ENCODE measurements at places on chromosomes 3 and 15.
A peak's percentile ranks its signal among the peaks of the same experiment; 100 is the strongest.

DNA sequence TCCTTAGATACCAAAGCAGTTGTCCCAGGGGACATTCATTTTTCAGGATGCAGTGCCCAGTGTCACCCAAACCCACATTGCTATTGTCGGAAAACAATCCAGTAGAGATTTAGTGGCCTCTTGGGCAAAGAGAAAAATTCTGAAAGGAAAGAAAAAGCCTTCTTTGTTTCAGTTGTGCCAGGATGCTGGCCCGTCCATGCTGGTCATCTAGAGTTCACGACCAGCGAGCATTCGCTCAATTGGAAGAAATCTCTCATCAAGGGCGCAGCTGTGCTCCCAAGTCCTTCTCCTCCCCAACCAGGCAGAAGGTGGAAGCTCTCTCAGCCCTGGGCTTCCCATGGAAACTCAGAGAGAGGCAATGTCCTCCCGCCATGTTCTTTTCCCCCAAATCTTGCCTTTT, 123.7 kb downstream of the MTHFS start:
- no peak for DNase-seq

DNA sequence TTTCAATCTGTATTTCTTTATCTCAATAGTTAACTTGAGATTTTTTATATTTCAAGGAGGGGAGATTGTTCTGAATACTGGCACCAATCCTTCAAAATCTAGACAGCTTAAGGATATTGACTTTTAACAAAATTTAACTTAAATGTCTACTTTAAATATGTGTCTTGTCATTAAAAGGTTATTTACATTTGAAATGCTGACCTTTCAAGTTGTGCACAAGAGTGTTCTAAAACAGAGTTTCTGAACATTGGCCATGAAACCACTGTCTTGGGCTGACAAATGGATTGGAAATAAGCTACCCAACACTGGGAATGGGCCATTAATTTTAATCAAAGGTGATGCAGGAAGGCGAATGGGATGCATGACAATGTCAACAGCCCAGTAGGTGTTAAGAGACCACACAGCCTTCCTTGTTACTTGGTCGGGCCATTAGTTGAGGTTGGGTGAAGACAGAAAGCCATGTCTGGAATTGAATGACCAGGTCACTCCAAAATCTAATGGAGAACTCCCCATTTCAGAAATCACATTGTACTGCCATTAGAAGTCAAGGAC, 128.5 kb downstream of the CDIN1 start:
- no peak for DNase-seq

DNA sequence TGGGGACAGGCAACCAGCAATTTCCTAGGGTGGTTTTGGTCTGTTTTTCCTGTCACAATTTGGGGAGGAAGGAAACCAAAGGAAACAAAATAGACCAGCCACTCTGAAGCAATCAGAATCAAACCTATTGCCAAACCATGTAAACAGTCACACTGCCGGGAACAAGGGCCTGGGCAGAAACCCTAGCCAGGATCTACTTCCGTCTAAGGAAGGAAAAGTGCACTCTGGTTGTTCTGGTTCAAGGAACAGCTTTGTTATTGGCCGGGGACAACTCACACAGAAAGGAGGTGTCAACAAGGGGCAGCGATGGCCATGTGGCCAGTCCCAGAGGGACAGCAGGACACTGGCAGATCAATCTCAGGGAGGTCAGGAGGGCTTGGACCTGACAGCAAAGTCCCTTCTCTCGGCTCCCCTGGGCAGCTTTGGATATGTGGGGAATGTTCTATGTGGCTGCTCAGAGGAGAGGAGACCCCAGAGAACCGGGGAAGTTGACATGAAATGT, 17.5 kb upstream of the RAD18 start:
- DNase-seq: no peak

DNA sequence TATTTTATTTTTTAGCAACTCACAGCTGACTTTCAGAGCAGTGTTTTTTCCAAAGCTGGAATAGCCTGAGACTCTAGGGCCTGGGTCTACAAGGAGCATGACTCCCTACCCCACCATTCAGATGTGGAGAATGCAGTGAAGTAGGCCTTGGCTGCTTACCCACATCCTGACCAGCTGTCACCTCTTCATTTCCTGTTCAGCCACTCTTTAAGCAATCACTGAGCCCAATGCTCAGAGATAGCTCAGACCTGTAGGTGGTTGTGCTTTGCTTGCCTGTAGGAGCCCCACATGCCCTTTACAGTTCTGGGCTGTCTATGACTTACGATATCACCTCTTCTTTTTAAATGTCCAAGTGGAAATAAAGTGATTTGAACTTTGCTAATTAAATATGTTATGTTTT, 148.1 kb downstream of the NEK11 start:
- peak; percentile 5 for DNase-seq

- DNase-seq: no peak
Observed at GRCh38 chr3:124557-125179, 71.9 kb upstream of the CHL1 start.

DNA sequence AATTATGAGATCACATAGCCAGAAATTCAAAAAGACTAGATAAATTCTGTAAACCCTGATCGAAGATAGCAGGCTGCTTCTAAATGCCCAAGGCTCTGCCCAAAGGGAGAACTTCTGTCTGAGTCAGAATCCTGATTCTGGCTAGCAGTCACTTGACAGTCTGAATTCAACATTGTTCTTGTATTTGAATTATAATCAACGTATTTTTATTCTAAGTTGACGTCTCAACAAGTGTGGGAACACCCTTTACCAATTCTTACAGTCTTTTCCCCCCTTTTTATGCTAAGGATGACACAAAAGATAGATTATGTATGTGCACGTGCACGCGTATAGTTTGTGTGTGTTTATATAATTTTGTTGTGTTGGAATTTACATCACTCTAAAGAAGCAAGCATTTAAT, 552.8 kb downstream of the NAALADL2 start:
- DNase-seq: no peak

DNA sequence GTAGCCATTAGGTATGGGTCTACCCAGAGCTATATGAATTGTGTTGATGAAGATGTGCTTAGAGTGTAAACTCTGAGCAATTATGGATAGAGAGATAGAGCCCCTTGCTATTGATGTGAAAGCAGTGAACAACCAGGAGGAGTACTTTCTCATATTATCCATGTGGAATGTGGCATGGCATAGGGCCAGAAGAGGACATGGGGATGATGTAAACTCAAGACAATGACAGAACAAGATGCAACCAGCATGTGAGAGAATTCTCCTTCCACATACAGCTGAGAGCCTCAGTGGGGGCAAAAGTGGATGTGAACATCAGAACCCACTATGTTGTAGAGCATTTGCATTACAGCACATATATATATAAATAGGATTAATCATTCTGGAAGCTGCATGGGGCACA, 36.4 kb upstream of the BNC1 start:
- no peak for DNase-seq
